NCI-H1436 treated with DMSO at 0.1 percent for 48 hours (cell line): ENCODE measurements at places on chromosomes 2 and 18.

GRCh38 chr2:201600906-201601305, 42.4 kb downstream of the TMEM237 start:
- no peak for DNase-seq

- DNase-seq = no peak
These were observed 20.5 kb downstream of the NR4A2 start for GRCh38 chr2:156311976-156312375.

DNA sequence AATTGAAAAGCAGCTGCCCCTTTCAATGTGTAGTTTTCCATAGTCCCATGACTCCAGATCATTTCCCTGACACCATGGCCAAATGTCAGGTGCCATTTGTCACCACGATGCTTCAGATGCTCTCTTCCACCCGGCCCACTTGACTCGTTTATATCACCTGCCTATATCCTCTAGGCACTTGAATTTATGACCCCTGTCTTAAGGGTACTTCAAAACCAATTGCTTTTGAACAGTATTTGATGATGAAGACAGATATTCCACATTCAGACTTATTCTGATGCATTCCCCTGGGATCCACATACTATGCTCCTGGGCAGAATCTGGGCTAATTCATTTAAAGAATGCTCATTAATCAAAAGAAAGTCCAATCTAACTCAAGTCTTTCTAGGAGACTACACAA, 16.9 kb upstream of the RHBDD1 start:
- DNase-seq = no peak

DNA sequence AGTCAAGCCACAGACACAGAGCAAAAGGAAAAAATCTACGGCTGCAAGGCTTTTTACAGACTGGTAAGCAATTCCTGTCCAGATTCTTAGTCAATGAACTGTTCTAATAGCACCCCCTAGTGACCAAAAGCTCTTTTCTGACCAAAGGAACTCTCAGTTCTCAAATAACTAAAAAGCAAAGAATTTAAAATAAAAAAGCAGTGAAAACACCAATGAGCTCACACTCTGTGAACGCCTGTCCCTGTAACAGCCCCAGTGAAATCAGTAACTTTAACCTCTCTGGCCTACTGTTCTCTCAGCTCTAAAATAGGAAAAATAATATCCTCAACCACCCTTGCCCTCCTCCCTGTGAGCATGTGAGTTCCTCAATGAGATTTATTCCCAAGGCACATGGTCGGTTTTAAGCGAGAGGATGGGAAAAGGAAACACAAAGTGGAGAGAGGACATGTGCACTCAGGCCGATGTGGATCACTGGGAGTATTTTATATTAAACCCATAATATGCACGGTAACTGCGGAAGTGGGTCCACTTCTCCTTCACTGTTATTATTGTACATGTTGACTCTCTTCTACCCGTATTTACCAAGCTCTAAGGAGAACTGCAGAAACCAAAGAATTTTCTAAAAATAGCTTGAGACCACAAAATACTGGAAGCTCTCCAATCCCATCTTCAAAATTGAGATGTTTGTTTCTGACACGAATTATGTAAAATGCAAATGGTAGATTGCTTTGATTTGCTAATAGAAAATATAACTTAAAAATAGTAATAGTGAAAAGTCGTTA, 128.5 kb downstream of the STK39 start:
- DNase-seq = peak; percentile 23

DNA sequence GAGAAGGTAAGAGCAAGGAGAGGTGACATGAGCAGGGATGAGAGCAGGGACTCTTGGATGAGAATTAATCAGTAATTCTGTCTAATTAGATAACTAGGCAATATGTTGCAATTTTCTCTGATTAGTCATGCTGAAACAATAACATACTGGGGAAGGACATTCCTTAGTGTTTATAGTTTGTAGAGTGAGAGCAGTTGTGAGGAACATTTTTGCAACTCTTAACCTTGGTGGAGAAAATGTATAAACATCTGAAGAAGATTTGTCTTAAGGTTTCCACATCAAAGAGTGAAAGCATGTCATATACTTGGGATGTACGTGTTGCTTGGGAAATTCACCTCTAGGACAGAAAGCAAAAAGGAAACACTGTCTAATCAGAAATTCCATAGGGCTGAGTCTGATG, 955.4 kb upstream of the FANCL start:
- no peak for DNase-seq

- DNase-seq = no peak
These were observed 426.7 kb upstream of the PKDCC start for GRCh38 chr2:41621095-41621494.

- no peak for DNase-seq
These were observed 74.3 kb upstream of the IGFBP5 start for GRCh38 chr2:216769626-216770025.

DNA sequence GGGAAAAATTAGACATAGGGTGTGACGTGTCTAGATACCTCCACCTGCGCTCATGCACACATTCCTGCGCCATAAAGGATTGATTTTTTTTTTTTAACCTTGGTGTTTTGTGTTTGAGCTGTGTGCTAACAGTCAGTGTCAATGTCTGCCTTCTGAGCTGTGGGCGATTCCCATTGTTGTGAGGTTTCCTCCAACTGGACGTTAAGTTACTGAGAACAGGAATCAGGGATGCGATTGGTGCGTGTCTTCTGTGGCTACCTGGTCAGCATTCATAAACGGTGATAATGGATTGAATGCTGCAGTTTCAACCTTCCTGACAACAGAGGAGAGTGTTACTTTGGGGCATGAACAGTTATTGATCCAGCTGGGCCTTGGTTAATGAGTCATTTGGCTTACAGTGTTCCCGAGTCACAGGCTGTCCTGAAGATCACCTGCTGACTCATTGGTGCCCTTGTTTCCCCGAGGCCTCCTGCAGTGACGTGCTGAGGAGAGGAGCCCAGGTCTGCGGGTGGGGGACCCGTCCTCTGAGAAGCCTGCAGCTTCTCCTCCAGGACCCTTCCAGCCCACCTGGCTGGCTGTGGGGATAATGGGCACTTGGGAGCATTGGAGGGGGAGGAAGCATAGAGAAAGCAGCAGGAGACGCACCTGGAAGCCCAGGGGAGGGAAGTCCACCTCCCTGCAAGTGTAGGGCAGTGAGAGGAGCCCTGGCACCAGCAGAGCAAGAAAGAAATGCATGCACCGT, 25.8 kb upstream of the CABYR start:
- no peak for DNase-seq

DNA sequence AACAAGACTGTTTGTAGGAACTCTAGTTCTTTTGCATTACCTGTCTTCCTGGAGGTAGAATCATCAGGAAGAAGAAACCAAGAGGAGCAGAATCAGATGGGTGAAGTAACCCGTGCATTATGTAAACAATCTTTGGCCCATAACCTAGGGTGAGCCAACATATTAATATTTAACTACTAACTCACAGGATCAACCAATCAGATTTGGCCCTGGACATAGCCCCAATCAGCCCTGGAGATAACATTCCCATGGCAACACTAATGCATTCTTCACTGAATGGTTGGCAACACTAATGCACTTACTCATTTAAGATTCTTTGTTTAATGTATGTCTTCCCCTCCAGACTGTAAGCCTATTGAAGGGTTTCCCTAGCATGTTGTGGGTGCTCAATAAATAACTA, 72.0 kb upstream of the CTAGE1 start:
- DNase-seq = no peak

- no peak for DNase-seq
These were observed 58.3 kb upstream of the BCL2L11 start for GRCh38 chr2:111062417-111062816.

DNA sequence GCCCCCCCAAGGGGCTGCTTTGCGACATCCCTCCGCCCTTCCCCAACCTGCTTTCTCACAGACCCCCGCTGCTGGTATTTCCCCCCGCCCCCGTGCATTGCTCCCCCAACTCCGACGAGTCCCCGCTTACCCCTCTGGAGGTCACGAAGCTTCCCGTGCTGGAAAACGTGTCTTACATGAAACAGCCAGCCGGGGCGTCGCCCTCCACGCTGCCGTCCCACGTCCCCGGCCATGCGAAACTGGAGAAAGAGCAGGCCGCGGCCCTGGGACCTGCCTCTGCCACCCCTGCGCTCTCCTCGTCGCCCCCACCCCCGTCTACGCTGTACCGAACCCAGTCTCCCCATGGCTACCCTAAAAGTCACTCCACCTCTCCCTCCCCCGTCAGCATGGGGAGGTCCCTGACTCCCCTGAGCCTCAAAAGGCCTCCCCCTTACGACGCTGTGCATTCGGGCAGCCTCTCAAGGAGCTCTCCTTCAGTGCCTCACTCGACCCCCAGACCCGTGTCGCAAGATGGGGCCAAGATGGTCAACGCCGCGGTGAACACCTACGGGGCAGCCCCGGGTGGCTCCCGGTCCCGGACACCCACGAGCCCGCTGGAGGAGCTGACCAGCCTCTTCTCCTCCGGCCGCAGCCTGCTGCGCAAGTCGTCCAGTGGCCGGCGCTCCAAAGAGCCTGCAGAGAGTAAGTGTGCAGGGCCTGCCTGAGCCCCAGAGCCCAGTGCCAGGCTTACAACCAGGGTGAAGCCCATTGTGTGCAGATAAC, 183.0 kb downstream of the NYAP2 start:
- DNase-seq = no peak
